RWPE2 (cell line): ENCODE measurements at places on chromosomes 11 and 22.
A peak's percentile ranks its signal among the peaks of the same experiment; 100 is the strongest.

GRCh38 chr11:72896431-72896830, 82.2 kb downstream of the ATG16L2 start:
- no peaks in the 10 kb centered on the region for H3K27me3 ChIP-seq
- no peak overlapping the region for H3K27ac ChIP-seq
- H3K36me3 ChIP-seq, result no peaks in the 10 kb centered on the region
- no peaks in the 10 kb centered on the region for H3K4me1 ChIP-seq
- no peak for DNase-seq

- peaks cover 31% of the 10 kb centered on the region for H3K36me3 ChIP-seq
- no peak overlapping the region for H3K27ac ChIP-seq
- H3K4me3 ChIP-seq, result no peak overlapping the region
- no peak for DNase-seq
- H3K4me1 ChIP-seq, result peaks cover 9% of the 10 kb centered on the region
Observed at GRCh38 chr11:65589444-65590239, 6.0 kb downstream of the KCNK7 start.

- no peaks in the 10 kb centered on the region for H3K36me3 ChIP-seq
- peaks cover 53% of the 10 kb centered on the region for H3K27me3 ChIP-seq
- no peak overlapping the region for H3K4me3 ChIP-seq
- DNase-seq, result no peak
- no peaks in the 10 kb centered on the region for H3K4me1 ChIP-seq
Observed at GRCh38 chr11:282630-283360, 4.6 kb downstream of the NLRP6 start.

DNA sequence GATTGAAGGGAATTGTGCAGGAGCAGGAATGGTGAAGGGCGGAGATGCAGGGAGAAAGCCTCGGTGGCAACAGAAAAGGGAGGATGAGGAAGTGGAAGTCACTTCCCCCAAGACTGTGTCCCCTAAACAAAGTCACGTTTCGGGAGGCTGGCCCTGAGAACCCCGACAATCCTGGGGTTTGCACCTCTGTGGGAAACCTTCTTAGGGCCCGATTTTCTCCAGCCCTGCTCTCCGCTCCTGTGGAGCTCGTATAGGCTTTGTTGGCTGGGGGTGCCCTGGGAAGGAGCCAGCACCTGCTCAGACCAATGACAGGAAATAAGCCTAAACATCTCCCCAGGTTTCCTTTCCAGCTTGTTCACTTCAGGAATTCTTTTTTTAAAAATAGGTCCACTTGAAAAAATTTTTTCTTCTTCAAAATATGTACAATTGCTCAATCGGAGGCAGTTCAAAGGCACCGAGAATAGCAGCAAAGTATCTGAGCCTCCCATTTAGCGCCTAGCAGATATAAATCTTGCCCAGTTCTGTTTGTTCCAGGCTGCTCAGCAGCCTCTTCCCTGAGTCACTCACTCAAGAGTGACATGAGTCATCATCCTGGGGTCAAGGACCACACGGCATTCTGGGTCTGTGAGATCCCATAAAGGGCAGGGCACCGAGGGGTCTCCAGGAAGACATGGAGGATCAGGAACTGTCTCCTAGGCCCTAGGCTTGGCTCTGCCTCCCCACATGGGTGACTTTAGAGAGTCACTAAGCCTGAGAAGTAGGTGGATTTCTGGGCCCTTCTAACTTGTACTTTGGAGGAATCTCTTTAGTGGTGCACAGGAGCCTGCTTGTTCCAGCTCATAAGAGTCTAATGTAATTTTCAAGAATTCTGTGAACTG, 34.0 kb downstream of the IRAG1 start:
- H3K36me3 ChIP-seq, result no peaks in the 10 kb centered on the region
- no peaks in the 10 kb centered on the region for H3K27me3 ChIP-seq
- DNase-seq, result no peak
- peaks cover 27% of the 10 kb centered on the region for H3K4me1 ChIP-seq
- peak overlapping the region; percentile 61 for H3K27ac ChIP-seq
- H3K4me3 ChIP-seq, result no peak overlapping the region

GRCh38 chr11:131441051-131441810, 70.8 kb downstream of the NTM start:
- no peaks in the 10 kb centered on the region for H3K4me1 ChIP-seq
- H3K4me3 ChIP-seq, result no peak overlapping the region
- H3K27ac ChIP-seq, result no peak overlapping the region
- H3K36me3 ChIP-seq, result no peaks in the 10 kb centered on the region

GRCh38 chr11:111360150-111361043, 18.7 kb downstream of the POU2AF1 start:
- no peaks in the 10 kb centered on the region for H3K4me1 ChIP-seq
- no peaks in the 10 kb centered on the region for H3K27me3 ChIP-seq
- no peak overlapping the region for H3K27ac ChIP-seq
- no peaks in the 10 kb centered on the region for H3K36me3 ChIP-seq
- no peak overlapping the region for H3K4me3 ChIP-seq
- no peak for DNase-seq

DNA sequence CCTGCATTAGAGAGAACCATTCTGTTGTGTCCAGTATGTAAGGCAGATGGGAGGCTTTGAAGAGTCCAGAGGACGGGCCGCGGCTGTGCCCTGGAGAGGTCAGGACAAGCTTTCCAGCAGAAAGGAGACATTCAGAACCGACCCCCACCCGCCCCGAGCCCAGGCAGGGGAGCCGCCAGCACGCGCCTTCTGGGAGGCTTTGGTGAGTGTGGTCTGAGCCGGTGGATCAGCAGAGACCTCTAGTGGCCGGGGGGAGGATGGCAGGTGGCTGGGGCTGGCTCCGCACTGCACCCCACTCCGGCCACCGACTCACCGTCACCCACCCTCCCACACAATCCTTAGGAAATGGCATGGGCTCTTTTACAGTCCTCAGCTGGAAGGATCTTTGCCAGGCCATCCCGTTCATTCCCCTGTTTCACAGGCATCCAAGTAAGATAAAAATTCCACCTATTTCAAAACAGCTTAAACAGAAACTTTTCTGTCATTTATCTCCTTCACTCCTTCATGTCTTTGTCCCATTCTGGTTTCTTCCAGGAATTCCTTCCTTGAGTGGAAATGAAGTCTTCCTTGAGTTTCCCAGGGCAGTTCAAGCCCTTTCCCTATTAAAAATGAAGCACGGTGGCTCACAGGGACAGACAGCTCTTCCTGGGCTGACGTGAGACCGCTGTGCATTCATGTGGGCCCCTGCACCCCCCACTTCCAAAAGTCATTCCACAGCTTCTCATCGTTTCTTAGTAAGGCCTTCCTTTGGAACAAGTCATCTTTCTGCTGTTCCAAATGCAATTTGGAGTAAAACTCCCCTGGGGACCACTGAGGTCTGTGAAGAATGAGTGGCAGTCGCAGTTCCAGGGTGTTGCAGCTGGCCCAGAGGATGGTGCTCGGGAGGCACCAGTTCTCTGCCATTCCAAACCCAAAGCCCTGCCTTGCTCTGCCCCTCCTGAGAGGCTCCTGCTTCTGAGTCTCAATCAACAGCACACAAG, 91.0 kb downstream of the FEZ1 start:
- no peaks in the 10 kb centered on the region for H3K4me1 ChIP-seq
- H3K27me3 ChIP-seq, result peaks cover 3% of the 10 kb centered on the region
- no peak overlapping the region for H3K27ac ChIP-seq
- no peak overlapping the region for H3K4me3 ChIP-seq
- no peaks in the 10 kb centered on the region for H3K36me3 ChIP-seq
- no peak for DNase-seq

DNA sequence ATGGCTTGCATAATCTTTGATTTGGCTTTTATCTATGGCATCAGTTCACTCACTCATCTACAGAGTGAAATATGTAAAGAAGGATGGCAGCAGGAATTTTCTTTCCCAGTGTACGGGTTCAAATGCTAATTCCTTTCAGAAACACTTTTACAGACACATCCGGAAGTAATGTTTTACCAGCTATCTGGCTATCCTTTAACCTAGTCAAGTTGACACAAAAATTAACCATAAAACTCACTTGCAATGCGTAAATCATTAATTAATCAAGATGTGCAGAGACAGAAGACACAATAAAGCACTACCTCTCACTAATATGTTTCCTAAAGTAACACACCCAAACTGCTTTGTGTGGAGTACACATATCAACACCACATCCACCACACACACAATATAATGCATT, 378.9 kb upstream of the ANO3 start:
- H3K27me3 ChIP-seq, result no peaks in the 10 kb centered on the region
- DNase-seq, result no peak
- H3K36me3 ChIP-seq, result no peaks in the 10 kb centered on the region
- no peaks in the 10 kb centered on the region for H3K4me1 ChIP-seq
- H3K27ac ChIP-seq, result no peak overlapping the region

DNA sequence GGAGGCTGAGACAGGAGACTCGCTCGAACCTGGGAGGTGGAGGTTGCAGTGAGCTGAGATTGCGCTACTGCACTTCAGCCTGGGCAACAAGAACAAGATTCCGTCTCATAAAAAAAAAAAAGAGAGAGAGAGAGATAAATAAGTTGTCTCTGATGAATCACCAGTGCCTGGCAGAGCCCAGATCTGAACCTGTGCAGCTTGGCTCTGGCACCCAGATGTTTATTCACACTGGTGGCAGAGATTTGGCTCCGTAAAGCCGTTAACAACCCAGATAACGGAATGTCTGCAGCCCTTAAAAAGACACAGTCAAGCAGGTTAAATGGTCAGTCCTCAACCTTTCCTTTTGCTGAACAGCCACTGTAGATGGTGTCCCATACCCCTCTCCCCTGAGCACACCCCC, 33.5 kb upstream of the RTL6 start:
- H3K27me3 ChIP-seq, result peaks cover 1% of the 10 kb centered on the region
- no peak overlapping the region for H3K4me3 ChIP-seq
- H3K27ac ChIP-seq, result no peak overlapping the region
- no peaks in the 10 kb centered on the region for H3K36me3 ChIP-seq

DNA sequence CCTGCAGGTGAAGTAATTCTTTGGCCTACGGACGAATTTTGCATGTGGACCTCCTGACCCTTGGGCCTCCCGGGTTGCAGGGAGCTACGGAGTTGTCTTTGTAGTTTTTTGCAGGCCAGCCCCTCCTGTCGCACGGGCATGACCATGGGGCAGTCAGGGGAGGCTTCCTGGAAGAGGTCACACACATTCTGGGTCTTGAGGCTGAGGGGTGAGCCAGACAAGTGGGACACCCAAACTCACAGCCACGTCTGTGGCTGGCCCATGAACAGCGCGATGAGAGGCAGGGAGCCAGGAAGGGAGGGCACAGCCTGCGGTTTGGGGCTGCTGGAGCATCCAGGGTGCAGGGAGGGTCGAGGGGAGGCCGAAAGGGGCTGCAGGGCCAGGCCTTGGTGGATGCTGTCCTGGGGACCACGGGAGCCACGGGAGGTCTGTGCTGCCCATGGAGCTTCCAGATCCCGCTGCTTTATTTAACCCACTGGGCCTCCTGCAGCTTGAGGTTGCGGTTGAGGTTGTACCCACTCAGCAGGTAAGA, 78.9 kb downstream of the FBLN1 start:
- no peak overlapping the region for H3K4me3 ChIP-seq
- no peak for DNase-seq
- H3K27me3 ChIP-seq, result no peaks in the 10 kb centered on the region
- H3K27ac ChIP-seq, result no peak overlapping the region
- H3K4me1 ChIP-seq, result no peaks in the 10 kb centered on the region

DNA sequence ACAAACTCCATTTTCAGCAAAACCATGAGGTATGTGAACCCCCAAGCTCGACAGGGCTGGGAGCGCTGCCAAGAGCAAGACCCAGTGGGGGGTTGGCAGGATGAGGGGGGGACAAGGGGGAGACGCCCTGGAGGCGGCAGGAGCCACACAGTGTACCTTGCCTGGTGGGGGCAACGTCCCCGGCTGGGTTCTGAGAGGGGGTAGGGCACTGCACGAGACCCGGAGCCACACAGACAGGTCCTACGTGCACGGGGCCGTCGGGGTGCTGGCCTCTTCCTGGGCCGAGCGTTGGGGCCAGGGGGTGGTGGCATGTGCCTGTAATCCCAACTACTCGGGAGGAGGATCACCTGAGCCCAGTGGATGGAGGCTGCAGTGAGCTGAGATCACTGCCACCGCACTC, 28.8 kb downstream of the TBX1 start:
- no peak for DNase-seq
- H3K27ac ChIP-seq, result no peak overlapping the region
- H3K4me3 ChIP-seq, result no peak overlapping the region
- H3K36me3 ChIP-seq, result no peaks in the 10 kb centered on the region
- H3K4me1 ChIP-seq, result no peaks in the 10 kb centered on the region

DNA sequence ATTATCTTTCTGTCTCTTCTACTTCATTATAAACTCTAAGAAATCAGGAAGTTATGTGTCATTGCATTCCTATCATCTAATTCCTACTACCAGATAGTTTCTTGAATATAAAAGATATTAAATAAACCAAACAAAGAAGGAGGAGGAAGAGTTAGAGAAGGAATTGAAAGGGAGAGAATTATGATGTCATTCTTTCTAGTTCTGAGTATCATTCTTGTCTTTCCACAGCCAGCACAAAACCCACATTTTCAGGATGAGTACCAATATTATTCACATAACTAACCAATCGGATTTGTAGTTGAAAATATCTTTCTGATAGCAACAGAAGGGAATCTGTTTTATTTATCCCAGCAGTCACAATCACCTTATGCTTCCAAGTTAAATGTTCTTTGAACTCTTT, 13.3 kb downstream of the MS4A13 start:
- no peak overlapping the region for H3K4me3 ChIP-seq
- no peak for DNase-seq
- peaks cover 3% of the 10 kb centered on the region for H3K27me3 ChIP-seq
- H3K36me3 ChIP-seq, result no peaks in the 10 kb centered on the region
- H3K27ac ChIP-seq, result no peak overlapping the region

GRCh38 chr11:134460881-134461280, 48.8 kb upstream of the B3GAT1 start:
- H3K27me3 ChIP-seq, result peaks cover 16% of the 10 kb centered on the region
- no peak overlapping the region for H3K27ac ChIP-seq
- H3K36me3 ChIP-seq, result no peaks in the 10 kb centered on the region

DNA sequence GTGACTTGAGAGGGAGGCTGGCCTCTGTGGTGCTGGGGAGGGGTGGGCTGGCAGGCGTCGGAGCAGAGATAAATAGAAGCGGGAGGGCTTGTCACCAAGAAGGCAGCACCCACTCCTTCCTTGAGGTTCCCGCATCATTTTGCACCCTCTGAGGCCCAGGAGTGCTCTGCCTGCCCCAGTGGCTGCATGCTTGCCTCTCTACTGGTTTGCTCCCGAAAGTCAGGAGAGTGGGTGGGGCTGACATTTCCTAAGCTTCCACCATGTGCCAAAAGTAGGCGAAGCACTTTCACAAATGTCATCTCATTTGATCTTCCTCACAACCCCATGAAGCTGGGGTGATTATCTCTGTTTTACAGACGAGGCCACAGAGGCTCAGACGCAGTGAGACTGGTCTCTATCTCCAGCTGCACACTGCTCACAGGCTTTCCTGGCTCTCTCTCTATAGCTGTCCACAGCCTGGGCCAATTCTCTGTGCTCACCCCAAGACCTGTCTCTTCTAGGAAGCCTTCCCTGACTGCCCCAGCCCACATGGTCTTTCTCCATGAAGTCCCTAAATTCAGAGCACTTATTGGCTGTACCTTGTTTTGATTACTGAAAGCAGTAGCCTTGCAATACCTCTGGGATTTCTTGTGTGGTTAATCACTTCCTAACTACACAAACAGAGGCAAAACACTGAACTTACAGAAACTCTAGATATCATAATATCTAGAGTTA, 2.6 kb upstream of the UCP3 start:
- H3K27ac ChIP-seq, result no peak overlapping the region
- no peaks in the 10 kb centered on the region for H3K36me3 ChIP-seq
- H3K4me1 ChIP-seq, result no peaks in the 10 kb centered on the region
- H3K27me3 ChIP-seq, result no peaks in the 10 kb centered on the region
- no peak overlapping the region for H3K4me3 ChIP-seq
- DNase-seq, result no peak

GRCh38 chr22:40377931-40378330, 7.5 kb downstream of the SGSM3 start:
- peaks cover 3% of the 10 kb centered on the region for H3K4me1 ChIP-seq
- H3K27ac ChIP-seq, result no peak overlapping the region
- DNase-seq, result no peak
- no peak overlapping the region for H3K4me3 ChIP-seq
- peaks cover 10% of the 10 kb centered on the region; the same call in 1 of the 2 replicates for H3K36me3 ChIP-seq
